ENCODE measurements at places on chromosomes 3 and 15.

GRCh38 chr15:66290518-66290917 lies 2.9 kb upstream of the DIS3L start:
- no peak for DNase-seq

GRCh38 chr3:166263460-166263859 lies 426.2 kb upstream of the BCHE start:
- DNase-seq, result no peak

DNA sequence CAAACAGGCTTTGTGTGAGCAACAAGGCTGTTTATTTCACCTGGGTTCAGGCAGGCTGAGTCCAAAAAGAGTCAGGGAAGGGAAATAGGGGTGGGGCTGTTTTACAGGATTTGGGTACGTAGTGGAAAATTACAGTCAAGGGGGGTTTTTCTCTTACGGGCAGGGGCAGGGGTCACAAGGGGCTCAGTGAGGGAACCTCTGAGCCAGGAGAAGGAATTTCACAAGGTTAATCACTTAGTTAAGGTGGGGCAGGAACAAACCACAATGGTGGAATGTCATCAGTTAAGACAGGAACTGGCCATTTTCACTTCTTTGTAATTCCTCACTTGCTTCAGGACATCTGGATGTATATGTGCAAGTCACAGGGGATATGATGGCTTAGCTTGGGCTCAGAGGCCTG lies 1592.8 kb upstream of the GBE1 start:
- DNase-seq, result no peak

DNA sequence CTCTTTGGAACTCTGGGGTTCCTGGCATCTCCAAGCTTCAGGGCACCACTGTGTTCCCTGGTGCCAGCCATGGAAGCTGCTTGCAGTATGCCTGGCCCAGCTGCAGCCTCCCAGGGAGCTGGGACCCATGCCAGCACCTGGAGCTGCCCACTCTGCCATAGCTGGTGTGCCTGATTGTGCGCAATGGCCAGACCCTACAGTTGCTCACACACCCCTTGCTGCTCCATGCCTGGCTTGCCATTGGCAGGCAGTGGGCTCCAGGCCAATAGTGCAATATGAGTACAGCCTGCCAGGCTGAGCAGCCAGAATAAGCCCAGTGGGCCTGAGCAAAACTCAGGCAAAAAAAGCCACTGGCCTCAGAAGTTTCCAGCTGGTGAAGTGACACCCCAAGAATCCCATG lies 43.8 kb upstream of the LRRFIP2 start:
- no peak for DNase-seq

GRCh38 chr3:159293493-159293892 lies 491.6 kb downstream of the MFSD1 start:
- DNase-seq, result no peak

GRCh38 chr3:124628863-124629262 lies 101.4 kb upstream of the UMPS start:
- no peak for DNase-seq

All from NT2/D1 (cell line).